GM12878 (cell line): ENCODE measurements at places on chromosomes 7 and 10. TPM values are rescaled to one million over a fixed set of nuclear protein-coding genes. Genes with fewer than 3 reads are reported as not detected.

BLNK gene
- 103 and 107 TPM in 2 replicates for total RNA-seq

MUC3A gene
- 0.10 and 0.24 TPM in 2 replicates for total RNA-seq

COBL gene
- 0.03 and 0.21 TPM in 2 replicates for total RNA-seq

PRRT4 gene
- not detected in 2 replicates for total RNA-seq

SHH gene
- total RNA-seq = not detected in 2 replicates
